ENCODE measurements at places on chromosomes 13 and 19.

DNA sequence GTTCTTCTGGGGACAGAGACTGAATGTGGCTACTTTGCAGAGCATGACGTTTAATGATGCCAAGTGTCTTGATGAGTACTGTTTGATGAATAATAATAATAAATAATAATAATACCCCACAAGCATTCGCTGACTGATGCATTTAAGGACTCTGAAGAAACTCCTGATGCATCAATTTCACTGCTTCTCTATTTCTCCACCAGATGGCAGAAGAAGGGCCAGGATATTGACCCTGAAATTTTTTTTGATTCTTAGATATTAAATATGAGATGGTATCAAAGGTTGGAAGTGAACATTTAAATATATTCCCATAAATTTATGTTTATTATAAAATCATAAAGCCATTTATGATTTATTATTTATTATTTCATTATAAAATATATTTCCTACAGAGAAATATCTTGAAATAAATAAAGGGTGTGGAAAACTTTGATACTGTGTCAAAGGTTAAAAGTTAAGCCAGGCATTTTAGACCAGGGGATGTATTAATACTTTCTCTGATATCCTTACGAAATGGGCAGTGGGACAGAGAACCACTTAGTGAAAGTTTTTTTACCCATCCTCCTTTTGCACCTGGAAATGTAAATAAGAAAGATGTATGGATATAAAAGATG is 170.9 kb downstream of the LACC1 start:
- DNase-seq = peak; percentile 24

- no peak for DNase-seq
Measured at GRCh38 chr13:112456138-112457056, 80.2 kb downstream of the SPACA7 start.

DNA sequence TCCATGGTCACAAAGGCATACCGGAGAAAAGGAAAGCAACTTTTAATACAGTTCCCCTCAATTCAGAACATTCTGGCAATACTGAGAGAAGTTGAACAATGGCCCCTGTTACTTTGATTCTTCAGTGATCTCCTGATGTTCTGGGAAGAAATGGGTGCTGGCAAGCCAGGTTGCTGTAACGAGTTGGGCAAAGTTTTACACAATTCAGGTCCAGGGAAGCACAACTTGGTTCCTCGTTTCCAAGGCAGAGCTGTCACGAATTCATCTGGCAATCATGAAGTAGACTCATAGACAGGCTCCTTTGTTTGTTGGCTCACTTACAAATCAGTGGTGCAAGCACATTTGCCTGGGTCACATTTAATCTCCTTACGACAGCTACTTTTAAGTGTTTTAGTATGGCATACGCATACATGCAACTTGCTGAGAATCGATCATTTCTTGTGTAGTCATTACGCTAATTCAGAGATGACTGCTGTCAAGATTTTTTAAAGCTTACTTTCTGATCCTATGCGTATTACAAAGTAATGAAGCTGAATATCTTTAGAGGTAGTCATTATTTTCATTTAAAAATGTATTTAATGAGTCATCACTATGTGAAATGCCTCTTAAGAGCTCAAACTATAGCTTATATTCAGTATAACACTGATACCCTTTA is 174.7 kb downstream of the GPC5 start:
- no peak for DNase-seq

DNA sequence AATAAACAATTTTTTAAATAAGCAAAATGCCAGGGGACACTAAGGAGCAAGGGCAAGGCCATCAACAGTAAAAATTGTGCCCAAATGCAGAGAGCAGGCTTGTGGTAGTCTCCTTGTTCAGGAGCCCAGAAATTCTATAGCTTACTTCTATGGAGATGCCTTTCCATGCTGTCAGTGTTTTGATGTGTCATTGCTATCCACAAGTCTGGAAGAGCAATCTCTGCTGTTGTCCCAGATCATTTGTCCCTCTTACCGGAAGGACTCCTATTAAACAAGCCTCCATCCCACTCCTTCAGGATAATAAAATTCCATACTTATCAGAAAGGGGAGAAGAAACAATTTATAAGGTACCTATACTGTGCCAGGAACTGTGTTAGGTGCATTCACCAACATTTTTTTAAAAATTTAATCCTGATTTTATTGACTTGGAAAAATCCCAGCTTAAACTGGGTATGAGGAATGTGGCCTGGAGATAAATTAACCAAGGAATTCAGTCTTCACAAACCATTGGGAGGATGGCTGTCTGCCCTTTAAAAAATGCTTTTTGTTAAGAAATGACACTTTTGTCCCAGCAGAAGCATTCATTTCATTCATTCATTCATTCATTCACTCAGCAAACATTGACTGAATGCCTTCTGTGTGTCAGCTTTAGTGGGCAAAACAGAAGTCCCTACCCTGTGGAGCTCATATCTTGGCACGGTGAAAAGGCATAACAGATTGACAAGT is 26.8 kb upstream of the CYSLTR2 start:
- DNase-seq = no peak

- DNase-seq = peak; percentile 71
Measured at GRCh38 chr19:46515879-46516350, 20.2 kb upstream of the PNMA8B start.

- no peak for DNase-seq
Measured at GRCh38 chr13:30608364-30608763, 9.4 kb upstream of the USPL1 start.

DNA sequence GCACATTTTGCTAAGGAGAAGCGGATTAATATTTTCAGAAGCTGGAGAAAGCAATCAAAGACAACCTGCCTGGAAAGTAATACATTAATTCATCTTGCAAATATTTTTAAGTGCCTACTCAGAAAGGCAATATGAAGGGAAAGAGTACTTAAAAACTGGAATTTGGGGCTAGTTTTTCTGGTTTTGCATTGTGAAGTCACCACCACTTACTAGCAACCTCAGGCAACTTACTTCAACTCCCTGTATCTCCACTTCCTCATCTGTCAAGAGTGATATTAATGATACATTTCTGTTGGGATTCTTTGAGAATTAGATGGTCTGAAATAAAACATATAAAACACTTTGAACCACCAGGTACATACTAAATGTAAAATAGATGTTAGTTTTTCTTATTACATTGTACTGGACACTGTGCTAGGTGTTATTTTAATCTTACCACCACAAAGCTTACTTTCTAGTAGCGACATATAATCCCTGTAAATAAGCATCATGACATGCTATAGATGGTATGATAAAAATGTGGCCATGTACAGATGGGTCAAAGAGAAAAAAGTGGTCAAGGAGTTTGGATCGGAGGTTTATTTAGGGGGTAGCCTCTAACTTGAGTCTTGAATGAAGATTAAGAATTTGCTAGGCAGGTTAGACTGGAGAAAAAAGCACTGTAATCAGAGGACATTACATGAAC is 101.2 kb downstream of the SPRY2 start:
- no peak for DNase-seq

DNA sequence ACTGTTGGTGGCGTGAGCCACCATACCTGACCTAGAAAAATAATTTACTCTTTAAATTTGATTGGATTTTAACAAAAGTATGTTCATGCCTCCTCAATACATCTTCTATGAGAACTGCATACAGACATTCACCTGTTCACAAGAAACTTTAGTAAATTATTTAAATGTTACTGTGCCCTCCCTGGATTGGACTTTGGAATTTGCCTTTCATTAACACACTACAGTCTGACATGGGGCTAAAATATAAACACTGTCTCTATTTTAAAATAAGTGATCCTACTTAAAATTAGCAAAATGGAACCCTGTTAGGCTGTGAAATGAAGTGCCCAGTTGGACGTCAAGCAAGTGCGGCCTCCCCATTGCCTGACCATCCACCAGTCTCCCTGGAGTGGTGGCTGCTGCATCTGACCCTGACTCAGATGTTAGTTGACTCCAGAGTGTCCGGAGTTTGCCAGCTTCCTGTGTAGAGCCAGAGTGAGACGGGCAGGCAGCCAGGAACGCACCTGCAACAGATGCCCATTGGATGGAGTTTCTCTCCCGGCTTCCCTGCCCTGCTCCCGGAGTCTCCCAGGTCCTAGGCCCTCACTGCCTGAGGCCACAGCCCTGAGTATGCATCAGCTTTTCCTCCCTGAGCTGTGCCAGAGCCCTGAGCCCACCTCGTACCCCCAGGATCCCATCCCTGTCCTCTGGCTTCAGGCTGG is 45.9 kb upstream of the ATP11A start:
- no peak for DNase-seq

DNA sequence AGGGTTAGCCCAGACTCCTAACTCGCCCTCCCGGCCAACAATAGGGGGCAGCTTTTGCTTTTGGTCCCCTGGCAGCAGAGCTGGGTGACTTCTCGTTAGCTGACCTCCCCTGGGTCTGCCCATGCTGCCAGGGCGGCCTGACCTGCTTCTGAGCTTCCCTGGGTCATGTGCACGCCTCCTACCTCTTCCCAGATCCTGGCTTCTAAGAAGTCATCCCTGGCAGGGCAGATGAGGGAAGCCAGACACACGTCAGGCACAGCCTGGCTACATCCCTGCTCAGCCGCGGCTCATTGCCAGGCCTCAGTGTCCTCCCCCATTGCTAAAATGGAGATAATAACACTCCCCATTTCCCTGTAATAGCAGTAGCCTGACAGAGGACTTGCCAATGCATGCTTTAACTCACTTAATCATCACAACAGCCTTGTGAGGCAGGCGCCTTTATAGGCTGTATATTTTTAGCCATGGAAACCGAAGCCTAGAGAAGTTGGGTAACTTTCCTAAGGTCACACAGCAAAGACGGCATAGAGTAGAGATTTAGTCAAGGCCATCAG is 2.1 kb downstream of the KCNK6 start:
- DNase-seq = no peak

DNA sequence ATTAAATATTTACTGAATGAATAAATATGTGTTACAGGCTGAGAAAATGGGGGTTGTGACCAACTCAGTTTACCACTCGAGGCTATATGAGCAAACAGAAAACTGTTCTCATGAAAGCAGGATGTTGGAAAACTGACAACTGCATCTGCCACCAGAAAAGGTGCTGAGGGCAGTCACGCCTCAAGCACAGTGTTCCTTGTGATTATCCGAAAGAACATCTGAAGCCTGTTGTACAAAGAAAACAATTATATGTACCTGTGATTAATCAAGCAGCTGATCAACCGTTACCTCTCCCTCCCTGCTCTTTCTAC is 6.2 kb upstream of the KLK13 start:
- no peak for DNase-seq

DNA sequence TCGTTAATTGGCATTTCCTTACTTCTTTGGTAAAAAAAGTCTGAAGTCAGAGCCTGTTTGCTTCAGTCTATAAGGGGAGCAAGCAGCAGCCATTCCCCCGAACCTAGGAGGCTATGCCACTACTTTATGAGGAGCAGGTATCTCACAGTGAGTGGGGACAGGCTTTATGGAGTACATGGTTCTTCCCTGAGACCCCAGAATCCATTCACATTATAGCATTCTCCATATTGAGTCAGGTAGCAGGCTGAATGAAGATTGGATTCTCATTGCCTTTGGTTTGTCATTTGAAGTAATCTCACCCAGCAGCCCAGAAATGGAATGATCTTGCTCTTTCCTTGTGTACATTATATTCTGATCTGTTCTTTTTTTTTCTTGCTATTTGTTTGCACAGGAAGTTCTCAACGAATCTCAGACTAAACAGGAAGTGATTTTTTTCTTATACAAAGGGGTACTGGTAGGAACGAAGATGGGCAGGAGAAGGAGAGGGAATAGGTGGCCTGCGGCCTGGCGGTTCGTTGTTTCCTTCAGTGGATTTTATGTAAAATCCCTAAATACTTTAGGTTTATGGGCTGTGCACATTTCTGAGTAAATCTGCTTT is 74.4 kb downstream of the ARHGAP35 start:
- no peak for DNase-seq

GRCh38 chr19:3145909-3146676 is 10.3 kb downstream of the GNA15 start:
- DNase-seq = peak; percentile 92

DNA sequence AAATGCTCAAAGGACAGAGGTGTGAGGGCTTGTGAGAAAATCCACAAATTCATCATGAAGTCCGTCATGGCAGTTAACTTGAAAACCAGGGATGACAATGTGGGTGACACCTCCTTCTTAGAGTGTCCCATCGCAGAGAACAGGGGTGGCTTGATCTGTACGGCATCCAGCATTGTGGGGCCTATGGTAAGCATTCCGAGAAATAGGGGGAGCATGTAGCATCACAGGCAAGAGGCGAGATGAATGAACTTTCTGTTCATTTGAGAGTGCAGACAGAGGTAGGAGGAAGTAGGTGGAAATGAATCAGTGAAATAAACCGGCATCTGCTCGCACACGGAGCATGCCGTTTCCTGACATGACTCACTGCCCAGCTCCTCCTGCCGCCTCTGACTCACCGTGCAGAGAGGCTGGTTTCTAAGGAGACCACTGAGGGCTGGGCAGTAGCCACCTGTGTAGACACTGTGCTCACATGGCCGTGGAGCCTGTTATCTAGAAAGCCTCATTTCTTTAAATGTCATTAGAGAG is 339.0 kb downstream of the RFC3 start:
- peak; percentile 82 for DNase-seq

GRCh38 chr13:109792416-109793059 is 6.2 kb upstream of the IRS2 start:
- no peak for DNase-seq

- DNase-seq = no peak
Measured at GRCh38 chr19:6890401-6890913, 3.1 kb downstream of the ADGRE1 start.

DNA sequence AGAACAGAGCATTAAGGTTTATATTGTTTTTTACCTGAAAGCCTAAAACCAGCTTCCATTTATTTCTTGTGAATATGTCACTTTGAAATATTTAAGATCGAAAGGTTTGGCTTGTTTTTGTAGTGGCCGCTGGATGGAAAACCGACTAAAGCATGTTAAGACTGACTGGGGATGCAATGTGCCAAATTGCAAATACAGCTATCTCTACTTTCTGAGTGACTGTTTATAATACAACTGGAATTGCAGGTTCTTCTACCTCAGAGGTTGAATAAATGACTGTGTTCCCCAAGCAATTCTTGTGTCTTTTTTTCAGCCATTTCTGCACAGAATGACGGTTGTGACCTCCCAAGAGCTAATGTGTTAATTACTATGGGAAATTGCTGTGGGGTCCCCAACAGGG is 50.0 kb upstream of the TMTC4 start:
- no peak for DNase-seq

DNA sequence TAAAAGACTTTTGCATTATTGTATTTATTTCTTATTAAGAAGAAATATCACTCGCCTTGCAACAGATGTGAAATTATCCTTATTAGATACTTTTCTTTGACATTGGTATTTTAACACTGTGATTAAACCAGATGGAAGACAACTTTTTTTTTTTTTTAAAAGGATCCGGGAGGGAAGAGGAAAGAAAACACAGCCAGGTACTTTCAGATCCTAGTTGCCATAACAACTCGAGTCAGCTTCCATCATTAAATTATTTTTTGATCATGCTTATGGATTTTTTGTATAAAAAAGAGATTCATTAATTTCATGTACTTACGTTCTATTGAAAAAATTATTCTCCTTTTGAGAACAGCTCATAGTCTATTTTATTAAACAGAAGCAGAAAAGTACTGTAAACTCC is 515.7 kb downstream of the TBC1D4 start:
- no peak for DNase-seq

- DNase-seq = no peak
Measured at GRCh38 chr13:46688306-46688705, 108.7 kb downstream of the ESD start.

- DNase-seq = no peak
Measured at GRCh38 chr13:85408415-85408814, 390.8 kb downstream of the SLITRK6 start.

GRCh38 chr13:69704311-69704710 is 403.3 kb upstream of the ATXN8OS start:
- no peak for DNase-seq

Data from KBM-7 (cell line).